ENCODE measurements at places on chromosomes 2 and 18.

DNA sequence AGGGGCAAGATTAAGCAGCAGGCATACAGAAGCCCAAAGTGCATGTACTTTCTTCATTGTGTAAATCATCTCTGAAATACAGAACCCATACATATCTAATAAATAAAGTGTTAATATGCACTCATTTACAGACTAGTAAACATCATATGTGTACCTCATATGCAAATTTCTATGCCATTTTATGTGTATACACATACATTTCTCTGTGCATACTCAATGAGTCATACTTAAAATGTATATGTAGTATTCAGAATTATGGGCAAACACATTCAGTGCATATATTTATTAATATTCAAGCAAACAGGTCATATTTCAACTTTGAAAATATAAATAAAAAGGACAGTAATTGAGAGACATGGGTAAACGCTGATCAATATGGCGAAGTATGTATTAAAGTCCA is 50.5 kb downstream of the TFPI start:
- no peak for DNase-seq

- DNase-seq = no peak
Observed at GRCh38 chr2:99845296-99845695, 297.1 kb downstream of the AFF3 start.

DNA sequence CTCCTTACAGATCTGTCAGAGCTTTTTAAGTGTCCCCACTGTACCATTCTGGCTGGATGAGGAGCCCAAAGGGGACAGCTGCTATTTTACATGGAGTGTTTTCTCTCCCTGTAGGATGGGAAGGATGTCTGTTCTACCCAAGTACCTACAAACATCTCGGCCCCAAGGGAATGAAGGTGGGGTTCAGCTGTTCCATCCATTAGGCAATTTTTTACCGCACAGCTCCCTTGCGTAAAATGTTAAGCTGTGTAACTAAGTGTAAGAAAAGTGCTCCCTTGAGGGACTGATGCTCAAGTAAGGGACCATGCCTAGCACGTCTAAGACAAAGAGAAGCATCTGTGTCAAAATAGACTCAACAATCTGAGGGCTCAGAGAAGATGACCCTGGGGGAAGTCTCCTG is 180.3 kb downstream of the MYO5B start:
- no peak for DNase-seq

GRCh38 chr18:848062-848861 is 36.2 kb upstream of the YES1 start:
- DNase-seq = no peak

GRCh38 chr18:79445696-79446561 is 50.2 kb downstream of the NFATC1 start:
- no peak for DNase-seq

GRCh38 chr2:27029051-27029450 is 3.7 kb upstream of the TMEM214 start:
- DNase-seq = no peak

- DNase-seq = no peak
Observed at GRCh38 chr18:51054764-51055163, 24.8 kb downstream of the SMAD4 start.
